ENCODE measurements at places on chromosomes 12 and 14.
A peak's percentile ranks its signal among the peaks of the same experiment; 100 is the strongest.

- DNase-seq: no peak
Observed at GRCh38 chr12:40662366-40662765, 29.9 kb upstream of the CNTN1 start.

DNA sequence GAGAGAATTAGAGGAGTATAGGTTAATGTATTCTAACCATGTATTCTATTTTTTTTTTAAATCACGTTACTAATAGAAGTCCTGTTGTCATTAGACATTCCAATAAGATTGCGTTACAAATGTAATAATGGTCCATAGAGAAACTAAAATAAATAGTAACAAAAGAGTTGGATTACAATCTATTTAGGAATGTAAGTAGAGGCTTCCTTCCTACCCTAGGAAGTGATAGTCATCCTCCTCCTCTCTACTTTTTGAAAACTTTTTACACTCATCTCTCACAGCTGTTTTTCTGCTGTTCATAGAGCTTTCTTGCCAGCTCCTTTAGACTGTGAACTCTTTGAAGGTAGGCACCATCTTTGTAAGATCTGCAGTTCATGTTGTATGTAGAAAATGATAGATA, 23.6 kb downstream of the TRHDE start:
- DNase-seq: no peak

GRCh38 chr12:117017807-117018206, 81.4 kb downstream of the TESC start:
- no peak for DNase-seq

DNA sequence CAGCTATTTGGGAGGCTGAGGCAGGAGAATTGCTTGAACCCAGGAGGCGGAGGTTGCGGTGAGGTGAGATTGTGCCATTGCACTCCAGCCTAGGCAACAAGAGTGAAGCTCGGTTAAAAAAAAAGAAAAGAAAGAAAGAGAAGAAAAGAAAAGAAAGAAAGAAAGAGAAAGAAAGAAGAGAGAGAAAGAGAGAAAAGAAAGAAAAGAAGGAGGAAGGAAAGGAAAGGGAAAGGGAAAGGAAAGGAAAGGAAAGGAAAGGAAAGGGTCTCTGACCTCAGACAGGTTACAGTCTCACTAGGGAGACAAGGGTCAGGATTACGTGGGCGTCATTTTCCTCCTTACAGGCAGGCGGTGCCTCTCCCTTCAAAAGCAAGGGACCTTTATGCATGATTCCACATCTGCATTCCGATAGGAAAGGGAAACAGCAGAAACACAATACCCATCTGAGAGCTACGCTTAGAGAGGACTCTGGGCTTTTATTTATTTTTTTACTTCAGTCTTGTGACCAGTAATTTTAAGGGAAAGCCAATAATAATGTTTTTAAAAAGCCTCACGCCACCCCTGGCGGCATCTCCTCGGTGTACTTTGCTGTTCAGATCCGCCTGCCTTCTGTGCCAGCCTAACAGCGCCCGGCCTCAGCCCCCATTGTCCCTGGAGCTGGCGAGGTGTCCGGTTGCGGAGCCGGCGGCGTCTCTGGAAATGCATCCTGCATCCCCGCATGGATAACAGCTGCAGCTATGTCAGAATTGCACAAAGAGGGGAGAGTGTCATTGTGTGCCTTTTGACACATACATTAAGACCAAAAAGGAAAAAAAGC, 945 bp upstream of the HIP1R start:
- peak; percentile 70 for DNase-seq

DNA sequence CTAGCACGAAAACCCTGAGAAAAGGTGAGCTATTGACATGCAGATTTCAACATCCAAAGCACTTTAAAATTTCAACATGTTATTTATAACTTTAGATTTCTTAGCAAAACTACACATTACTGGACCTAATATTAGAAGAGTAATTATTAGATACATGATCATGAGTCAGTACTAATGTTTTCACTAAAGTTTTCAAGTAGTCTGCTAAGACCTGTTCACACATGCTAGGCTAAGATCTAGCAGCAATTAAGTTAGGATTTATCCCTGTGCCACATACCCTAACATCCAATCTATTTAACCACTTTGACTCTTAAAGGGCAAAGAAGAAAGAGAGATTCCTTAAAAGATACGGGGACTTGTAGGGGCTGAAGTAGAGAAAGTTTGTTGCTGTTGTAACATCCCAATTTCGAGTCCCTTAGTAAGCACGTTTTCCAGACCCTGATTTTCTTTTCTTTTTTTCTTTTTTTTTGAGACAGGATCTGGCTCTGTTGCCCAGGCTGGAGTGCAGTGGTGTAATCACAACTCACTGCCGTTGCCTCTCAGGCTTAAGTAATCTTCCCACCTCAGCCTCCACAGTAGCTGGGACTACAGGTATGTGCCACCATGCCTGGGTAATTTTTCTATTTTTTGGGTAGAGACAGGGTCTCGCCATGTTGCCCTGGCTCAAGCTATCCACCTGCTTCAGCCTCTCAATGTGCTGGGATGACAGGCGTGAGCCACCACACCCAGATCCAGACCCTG, 102.5 kb upstream of the ATF7IP start:
- no peak for DNase-seq

DNA sequence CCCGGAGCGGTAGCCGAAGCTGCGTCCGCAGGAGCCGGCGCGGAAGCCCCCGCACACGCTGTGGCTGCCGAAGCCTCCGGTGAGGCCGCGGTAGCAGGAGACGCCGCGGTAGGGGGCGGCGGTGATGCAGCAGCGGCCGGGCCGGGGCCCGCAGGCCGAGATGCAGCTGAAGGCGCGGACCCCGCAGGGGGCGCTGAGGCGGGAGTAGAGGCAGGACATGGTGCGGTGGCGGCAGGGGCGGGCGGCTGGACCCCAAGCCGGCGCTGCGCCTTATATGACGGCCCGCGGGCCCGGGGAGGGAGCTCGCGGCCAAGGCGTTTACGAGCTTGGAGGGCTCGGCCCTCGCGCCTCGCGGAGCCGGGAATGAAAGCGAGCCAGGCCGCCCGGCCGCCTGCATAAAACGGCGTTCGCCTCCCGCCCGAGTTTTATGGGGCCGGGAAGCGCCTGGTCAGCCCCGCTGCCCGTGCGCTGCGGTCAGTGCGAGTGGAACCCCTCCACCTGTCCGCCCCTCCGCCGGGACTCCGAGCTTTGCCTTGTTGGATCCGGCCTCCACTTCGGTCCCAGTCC, 16.0 kb upstream of the KRT86 start:
- no peak for DNase-seq

DNA sequence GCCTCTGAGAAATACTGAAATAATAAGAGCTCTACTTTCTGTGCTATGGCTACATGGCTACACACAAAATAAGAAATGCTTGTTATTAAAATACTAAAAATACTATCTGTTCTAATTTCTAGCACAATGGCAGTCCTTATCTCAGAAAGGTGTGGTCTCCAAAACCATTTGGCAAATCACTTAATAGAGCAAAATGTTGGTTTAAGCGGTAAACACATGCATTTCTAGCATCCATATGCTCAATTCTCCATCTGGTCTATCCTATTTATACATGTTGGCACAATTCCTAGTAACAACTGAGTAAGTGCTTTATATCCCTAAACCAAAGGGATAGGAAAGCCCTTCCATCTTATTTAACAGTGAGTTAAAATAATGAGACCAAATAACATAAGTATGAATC, 107.0 kb downstream of the PAPLN start:
- DNase-seq: no peak

DNA sequence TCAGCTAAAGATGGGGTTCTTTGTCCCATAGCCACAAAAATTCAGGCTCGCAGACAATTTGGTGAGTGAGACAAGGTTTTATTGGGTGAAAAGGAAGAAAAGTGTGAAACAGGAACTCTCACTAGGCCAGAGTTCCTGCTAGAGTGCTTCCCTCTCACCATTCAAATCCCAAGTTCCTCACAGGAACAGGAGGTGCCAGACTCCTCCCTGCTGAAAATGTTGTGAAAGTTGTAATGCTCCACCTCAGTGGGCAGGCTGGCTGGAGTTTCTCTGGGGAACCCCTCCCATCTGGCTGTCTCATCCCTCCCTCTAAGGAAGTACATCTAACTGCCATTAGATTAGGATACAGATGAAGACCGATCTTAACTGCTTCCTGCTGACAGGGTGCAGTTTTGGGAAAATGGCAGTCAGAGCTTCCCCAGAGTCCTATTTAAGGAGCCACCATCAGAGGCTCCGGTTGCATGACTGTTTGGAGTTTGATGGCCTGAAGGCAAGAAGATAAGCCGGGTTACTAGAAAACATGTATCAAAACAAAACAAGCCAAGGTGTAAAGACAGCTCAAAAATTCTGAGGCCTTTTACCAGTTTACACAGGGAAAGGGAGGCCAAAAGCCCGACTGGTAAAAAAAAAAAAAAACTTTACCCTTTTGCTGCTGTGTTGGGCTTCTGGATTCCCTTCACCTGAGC, 127.6 kb downstream of the FSCB start:
- DNase-seq: no peak

DNA sequence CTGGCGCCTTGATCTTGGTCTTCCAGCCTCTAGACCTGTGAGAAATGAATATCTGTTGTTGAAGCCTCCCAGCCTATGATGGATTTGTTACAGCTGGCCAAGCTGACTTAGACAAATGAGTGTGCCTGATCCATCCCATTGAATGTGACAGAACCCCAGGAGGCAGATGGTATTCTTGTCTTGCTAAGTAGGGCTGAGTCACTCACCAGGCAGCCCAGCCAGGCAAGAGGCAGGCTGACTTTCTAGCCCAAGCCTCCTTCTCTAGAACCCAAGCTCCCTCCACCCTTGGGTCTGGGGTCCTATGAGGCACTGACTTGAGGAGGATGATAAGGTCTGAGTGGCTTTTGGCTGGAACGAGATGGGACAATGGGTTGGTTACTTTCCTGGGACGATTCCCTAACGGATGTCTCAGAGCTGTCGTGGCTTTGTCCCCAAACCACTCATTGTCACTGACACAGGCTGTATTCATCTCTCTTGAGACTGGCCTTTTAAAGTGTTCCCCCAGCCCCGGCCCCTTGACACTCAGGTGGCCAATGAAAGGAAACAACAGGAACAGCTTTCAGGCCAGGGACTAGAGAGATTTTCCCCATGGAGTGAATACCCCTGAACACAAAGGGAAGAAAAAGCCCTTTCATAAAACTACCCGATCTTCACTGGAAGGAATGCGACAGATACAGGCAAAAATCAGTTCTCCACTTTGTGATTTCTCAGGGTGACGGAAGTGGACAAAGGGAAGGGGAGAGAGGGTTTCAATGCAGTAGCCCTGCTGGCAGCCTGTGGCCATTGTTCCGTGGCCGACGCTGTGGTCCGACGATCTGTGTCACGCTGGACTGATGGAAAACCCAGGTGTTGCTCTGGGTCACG, 264.2 kb downstream of the AACS start:
- no peak for DNase-seq

DNA sequence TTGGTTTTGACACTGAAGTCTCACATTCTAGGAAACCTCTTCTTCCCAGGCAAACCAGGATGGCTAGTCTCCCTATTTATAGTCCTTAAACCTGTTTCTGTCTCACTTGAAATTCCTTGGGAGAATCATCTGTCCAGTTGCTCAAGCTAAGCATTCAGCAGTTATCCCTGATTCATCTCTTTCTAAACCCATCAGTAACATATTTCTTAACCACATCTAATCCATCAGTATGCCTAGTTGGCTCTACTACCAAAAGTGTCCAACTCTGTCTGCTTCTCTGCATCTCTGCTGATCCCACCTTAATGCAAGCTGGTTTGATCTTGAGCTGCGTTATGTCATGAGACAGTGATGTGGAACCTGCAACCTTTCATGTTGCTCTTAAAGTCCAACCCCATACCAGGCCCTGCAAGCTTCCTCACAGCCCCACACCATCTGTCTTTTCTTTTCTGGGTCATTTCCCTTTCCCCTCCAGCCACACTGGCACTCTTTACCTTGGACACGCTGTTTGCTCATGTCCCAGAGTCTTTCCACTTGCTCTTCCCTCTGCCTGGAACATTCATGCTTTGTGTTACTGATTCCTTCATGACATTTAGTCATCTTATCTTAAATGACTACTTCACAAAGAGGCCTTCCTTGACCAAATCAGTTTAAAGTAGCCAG, 380.8 kb upstream of the RGS6 start:
- DNase-seq: no peak

GRCh38 chr14:71606064-71606463, 326.2 kb upstream of the RGS6 start:
- DNase-seq: no peak

- no peak for DNase-seq
Observed at GRCh38 chr12:54404061-54405004, 14.7 kb downstream of the ITGA5 start.

GRCh38 chr12:69065775-69066174, 132.8 kb upstream of the CPM start:
- no peak for DNase-seq

DNA sequence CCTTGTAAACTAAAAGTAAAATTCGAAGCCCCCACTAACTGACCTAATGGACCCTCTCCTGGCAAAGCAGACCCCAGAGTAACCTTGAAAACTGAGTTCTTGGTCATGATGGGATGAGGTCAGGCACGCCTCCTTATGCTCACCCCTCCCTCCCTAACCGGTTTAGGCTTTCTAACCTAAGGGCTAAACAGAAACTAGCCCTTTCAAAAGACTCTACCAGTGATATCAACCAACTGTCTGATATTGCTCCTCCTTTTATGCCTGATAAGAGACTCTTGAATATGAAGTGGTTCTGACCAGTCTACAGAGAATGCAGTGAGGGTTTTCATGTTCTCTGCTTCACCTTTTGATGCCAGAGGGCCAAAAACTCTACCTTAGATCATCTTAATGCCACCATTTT, 4.8 kb upstream of the LPCAT3 start:
- DNase-seq: no peak

- peak; percentile 78 for DNase-seq
Observed at GRCh38 chr14:74979442-74980397, 23.0 kb upstream of the EIF2B2 start.

DNA sequence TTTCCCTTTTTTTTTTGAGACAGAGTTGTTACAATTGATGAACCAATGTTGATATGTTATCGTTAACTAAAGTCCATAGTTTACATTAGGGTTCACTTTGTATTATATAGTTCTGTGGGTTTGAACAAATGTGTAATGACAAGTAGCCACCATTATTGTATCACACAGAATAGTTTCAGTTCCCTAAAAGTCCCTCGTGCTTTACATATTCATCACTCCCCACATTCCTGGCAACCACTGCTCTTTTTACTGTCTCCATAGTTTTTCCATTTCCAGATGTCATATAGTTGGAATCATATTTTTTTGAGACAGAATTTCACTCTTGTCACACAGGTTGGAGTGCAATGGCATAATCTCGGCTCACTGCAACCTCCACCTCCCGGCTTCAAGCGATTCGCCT, 12.5 kb downstream of the HSD17B6 start:
- DNase-seq: no peak

- DNase-seq: peak; percentile 62
Observed at GRCh38 chr14:104932676-104933631, 8.3 kb downstream of the PLD4 start.

- DNase-seq: no peak
Observed at GRCh38 chr12:132144810-132145168, 532 bp downstream of the NOC4L start.

Data from DMS79 (cell line).